ENCODE measurements at places on chromosomes 4 and X.

DNA sequence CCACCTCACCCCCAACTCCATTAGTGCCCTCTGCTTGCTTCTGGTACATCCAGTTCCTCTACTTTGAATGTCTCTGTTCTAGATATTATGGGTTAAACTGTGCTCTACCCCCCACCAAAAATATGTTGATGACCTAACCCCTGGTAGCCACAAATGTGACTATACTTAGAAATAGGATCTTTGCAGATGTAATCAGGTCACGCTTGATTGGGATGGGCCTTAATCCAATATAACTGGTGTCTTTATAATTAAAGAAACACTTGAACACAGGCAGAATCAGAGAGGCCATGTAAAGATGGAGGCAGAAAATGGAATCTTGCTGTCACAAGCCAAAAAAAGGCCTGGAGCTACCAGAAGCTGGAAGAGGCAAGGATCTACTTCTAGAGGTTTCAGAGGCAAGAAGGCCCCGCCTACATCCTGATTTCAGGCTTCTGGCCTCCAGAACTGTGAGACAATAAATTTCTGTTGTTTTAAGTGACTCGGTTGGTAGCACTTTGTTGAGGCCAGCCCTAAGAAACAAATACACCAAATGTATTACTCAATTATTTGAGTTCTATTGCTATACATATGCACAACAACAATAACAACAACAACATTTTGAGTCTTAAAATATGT lies 220.0 kb downstream of the PPP3CA start:
- DNase-seq, result no peak

GRCh38 chr4:153156263-153156662 lies 48.0 kb upstream of the TRIM2 start:
- no peak for DNase-seq

- no peak for DNase-seq
Observed at GRCh38 chrX:13144927-13145655, 100.7 kb upstream of the FAM9C start.

DNA sequence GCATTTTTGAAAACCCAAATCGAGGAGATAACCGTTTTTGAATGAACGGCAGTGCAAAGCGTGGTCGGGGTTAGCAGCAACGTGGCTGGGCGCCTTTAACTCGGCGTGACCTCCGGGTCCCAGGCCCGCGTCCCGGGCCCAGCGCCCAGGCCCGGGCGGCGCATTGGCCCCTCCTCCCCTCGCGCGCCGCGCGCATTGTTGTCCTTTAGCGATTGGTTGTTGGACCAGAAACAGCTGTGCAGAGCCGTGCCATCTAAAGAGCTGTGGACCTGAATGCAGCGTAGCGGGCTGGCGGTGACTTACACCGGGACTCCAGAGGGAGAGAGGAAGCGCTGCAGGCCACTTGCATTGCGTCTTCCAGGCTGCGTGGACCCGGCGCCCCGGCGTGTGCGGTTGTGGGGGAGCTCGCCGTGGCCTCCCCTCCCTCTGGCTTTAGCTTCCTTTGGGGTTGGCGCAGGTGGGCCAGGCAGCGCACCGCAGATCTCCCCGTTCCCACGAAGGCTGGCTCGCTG lies at the start of gene STOX2:
TSS of gene STOX2 (plus strand) at position 227 of the 512 bp plus-strand sequence. CDS start 1,484 bp downstream, outside the sequence.
- DNase-seq, result peak; percentile 84

GRCh38 chrX:13153796-13154195 lies 109.4 kb upstream of the FAM9C start:
- no peak for DNase-seq

DNA sequence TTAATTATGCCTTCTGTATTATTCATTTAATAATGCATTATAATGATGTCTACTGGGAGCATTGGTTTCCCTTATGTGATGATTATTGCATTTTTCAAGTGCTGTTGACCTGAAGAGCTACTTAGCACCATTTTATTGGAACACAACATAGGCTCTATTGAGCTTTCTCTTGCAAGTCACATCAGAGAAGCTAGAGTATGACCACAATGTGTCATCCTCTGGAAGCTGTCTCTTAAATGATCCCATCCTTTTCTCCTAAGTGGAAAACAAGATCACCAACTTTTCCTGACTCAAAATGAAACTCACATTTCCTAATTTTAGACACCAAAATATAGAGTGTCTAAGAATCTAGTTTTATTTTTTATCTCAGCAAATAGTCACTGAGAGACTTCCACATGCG lies 1451.9 kb downstream of the PCDH7 start:
- no peak for DNase-seq

GRCh38 chrX:1600406-1601050 lies 9.1 kb downstream of the AKAP17A start:
- DNase-seq, result no peak

- DNase-seq, result no peak
Observed at GRCh38 chr4:2441393-2442174, 22.8 kb downstream of the CFAP99 start.

GRCh38 chr4:48112017-48112667 lies 21.9 kb downstream of the TXK start:
- no peak for DNase-seq

DNA sequence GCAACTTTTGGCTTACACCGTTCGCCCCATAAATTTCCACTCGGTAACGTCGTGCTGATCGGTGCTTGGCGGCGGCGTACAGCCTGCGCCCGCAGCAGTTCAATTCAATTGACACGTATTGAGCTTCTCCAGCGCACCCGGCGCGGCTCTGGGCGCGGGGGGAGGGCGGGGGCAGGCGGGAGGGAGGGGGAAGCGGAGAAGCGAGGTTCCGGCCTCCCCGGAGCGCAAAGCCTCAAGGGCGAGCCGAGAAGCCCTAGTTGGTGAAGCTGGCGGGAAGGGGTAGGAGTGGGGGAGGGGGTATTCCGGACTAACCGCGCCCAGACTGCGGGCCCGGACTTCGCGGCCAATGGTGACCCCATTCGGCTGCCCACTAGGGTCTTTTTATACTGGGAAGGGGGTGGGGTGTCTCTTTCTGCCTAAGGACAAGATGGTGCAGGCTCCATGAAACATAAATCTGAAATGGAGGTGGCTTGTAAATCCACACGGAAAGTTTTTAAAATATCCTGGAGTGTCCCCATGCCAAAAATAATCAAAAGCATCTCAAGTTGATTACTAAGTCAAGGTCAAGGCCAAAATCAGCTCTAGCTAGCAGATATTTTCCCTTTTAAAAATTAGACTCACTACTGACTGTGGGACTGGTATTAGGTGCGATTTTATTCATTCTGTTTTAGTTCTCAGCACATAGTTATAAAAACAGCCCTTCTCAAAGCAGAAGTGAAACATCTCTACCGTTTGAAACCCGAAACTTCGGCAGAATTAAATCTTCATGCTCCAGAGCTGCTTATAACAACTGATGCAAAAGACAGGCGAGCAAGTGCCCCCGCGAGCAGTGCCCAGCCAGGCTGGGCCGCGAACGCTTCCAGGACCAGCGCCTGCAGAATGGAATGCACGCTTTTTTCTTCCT lies 1.5 kb upstream of the BCOR start:
- DNase-seq, result no peak

- DNase-seq, result no peak
Observed at GRCh38 chr4:86916392-86916791, 18.4 kb upstream of the AFF1 start.

GRCh38 chrX:13380211-13380610 lies 60.4 kb upstream of the ATXN3L start:
- DNase-seq, result no peak

DNA sequence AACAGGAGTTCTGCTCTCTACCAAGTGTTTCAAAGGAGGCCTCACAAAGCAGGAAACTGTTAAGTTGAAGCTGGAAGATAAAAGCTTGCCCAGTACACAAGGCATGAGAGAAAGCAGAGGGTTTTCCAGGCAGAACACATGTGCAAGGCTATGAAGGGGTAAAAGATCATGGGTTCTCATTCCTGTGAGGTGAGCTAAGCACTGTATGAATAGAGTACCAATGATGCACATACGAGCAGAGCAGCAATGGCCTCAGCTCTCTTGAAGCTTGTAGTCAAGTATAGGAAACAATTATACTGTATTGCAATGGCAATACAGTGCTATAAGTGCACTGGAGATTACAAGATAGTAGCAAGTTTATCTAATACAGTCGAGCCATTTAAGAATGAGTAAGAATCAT lies 18.0 kb downstream of the TTC29 start:
- DNase-seq, result no peak

GRCh38 chr4:123599920-123600810 lies 203.6 kb downstream of the SPRY1 start:
- no peak for DNase-seq

DNA sequence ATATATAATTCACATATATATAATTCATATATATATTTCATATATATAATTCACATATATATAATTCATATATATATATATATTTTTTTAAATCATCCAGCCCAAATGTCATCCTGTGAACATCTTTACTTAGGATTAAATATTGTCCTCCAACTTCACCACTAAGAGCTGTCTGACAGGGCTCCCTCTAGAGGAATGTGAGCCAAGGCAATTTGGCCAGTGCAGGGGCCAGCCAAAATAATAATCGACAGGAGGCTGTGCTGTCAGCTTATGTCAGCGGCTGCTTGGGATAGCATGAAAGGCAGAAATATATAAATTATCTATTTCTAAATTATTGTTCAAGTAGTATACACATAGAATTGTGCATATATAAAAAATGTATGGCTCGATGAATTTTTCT lies 29.5 kb downstream of the EGFL6 start:
- no peak for DNase-seq

DNA sequence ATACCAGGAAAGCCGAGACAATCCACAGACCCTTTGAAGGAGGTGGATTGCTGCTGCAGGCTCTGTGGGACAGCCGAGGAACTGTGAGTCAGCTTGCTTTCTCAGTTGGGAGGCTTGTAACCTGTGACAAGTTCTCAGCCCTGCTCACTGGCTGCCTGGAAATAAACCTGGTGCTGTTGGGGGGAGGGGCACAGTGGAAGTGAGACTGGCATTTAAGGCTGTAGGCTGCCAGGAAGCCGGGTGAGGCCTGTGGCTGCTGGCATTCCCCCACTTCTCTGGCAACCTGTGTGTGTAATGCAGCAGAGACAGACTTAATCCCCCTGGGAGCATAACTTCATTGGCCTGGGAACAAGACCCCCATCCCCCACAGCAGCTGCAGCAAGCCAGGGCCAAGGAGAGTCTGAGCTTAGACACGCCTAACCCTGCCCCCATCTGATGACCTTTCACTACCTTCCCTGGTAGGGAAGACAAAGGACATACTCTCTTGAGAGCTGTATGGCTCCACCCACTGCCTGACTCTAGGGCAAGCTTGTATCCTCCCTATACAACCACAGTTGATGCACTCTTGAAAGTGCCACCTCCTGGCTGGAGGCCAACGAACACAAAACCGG lies 64.1 kb downstream of the ALPK1 start:
- no peak for DNase-seq

- DNase-seq, result no peak
Observed at GRCh38 chrX:1500701-1501624, 36.0 kb downstream of the P2RY8 start.

DNA sequence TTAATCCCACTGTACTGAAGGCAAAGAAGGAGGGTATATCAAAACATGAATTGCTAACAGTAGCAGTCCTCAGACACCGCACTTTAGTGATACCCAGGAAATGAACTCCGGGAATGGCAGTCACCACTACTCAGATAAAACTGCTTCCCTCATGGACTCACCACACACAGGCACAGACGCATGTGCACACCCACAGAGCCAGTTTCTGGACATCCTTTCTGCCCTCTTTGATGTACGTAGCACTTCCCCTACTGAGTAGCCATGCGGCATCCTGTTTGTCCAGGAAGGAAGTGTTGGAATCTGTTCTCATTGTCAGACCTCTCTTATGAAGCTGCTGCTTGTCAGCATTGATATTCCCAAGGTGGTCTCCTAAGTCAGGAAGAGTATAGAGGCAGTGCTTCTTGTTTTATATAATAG lies 95.7 kb downstream of the DCLK2 start:
- no peak for DNase-seq

GRCh38 chr4:48178931-48179330 lies 44.9 kb upstream of the TXK start:
- no peak for DNase-seq

DNA sequence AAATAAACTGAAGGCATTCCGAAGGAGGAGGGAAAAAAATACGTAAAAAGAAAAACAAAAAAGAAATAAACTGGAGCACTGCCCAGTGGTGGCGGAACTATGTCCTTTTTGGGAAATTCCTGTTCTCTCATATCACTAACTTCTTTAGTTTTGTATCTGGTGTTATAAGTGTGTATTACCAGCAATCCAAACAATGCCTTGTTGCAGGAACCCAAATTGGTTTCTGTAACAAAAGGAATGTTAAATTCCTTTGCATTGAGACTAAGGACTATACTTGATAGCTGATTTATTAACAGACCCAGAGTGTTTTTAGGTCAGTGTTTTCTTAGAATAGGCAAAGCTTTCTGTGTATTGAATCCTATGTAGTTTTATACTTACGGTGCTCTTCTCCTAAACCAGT lies 6.6 kb downstream of the CCNG2 start:
- DNase-seq, result no peak

DNA sequence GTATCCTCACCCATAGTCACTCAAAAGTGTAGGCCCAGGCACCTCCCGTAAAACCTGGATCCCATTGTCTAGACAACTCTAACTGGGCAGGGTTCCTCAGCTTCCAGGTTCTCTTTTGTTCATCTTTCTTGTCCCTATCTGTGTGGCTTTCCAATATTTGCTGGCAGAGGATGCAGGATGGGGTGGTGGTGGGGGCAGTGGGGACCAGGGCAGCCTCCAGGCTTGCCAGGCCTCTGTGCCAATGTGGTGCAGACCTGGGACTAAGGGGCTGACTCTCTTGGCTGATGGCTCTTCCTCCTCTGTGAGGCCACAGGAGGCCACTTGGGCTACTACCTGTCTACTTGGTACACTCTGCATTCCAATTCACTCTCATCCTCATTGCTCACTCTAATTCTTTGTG lies 76.4 kb downstream of the NBDY start:
- no peak for DNase-seq

- DNase-seq, result no peak
Observed at GRCh38 chr4:139274790-139275189, 5.2 kb downstream of the MGARP start.

DNA sequence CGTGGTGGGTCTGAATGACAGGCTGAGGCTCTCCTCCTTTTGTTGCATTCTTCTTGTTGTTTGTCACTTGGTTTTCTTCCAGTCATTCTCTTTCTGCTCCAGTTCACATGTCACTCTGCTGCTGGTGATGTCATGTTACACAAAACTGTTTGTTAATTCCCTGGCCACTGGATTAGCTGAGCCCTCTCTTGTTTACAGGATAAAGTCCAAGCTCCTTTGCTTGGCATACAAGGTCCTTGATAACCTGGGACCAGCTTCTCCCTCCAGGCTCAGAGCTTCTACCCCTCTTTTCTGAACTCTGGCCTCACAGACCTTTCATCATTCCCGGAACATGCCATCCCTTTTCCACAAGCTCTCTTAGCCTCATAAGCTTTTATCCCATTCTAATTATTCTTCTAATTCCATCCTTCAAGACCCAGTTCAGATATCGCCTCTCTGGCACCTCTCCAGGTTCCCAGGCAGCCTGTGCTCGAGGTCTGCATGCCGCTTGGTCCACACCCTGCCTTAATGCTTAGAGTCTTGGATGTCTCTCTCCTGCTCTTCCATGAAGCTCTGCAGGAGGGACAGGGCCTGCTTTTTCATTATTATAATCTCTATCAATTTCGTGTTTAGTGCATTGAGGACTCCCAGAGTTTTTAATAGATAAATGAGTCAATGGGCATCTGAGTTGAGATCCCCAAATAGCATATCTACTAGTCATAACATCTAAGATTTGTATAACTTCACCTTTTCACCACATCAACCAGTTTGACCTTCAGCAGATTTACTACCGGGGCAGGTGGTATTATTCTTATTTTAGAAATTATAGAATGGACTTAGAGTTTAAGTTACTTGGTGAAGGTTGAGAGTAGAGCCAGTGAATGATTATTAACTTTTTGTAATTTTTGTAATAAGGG lies 98.7 kb downstream of the TMEM131L start:
- no peak for DNase-seq

- DNase-seq, result no peak
Observed at GRCh38 chr4:127503111-127503510, 129.6 kb upstream of the INTU start.

Measured in vagina (tissue), 2 donors.